ENCODE measurements at places on chromosomes 11 and 22.

DNA sequence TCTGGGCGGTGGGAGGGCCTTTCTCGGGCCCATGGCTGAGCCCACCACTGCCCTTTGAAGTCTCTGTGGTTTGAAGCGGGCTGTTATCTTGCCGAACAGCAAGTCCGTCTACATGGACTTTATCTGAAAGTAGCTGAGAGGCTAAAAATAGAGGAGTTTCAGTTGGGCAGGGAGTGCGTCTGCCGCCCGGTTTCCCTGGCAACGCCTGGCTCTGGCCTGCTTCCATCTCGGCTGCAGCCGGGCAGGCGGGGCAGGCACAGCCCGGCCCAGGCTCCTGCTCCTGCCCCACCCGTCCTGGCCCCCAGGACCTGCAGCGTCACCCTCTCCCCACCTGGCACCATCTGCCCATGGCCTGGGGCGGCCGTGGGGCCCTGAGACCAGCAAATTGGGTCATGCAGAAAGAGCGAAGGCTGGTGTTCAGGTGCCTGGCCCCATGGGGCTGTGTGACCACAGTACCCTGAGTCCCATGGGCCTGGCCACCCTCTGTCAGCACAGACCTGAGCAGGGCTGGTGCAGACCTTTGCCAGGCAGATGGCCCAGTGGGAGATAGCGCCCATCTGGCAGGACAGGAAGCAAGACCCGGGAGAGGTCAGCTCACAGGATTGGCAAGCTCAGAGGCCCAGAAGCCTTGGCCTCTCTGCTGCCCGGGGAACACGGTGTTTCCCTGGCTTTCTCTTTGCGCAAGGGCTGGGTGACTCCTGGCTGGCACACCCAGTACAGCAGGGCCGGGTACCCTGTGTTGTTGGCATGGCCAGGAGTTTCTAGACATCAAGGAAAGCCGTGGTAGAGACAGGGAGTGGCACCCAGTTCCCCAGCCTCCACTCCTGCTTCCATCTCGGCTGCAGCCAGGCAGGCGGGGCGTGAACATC is 79.1 kb upstream of the KCNQ1OT1 start:
- DNase-seq, result peak; percentile 0

DNA sequence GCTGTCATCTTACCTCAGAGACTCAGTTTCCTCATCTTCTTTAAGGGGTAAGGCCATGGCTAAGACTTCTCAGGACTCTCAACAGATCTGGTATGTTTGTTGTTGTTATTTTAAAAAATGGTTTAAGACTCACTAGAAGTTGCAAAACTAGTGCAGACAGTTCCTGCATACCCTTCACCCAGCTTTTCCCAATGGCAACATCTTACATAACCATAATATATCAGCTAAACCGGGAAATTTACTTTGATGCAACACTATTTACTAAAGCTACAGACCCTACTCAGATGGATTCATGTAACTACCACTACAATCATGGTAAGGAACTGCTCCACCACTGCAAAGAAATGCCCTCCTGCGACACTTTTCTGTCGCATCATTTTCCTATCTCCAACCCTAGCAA is 20.4 kb downstream of the LGR4 start:
- DNase-seq, result no peak

- DNase-seq, result no peak
These were observed 687.2 kb downstream of the OPCML start for GRCh38 chr11:132844956-132845696.

GRCh38 chr11:118058311-118059245 is 18.3 kb upstream of the TMPRSS4 start:
- DNase-seq, result no peak

DNA sequence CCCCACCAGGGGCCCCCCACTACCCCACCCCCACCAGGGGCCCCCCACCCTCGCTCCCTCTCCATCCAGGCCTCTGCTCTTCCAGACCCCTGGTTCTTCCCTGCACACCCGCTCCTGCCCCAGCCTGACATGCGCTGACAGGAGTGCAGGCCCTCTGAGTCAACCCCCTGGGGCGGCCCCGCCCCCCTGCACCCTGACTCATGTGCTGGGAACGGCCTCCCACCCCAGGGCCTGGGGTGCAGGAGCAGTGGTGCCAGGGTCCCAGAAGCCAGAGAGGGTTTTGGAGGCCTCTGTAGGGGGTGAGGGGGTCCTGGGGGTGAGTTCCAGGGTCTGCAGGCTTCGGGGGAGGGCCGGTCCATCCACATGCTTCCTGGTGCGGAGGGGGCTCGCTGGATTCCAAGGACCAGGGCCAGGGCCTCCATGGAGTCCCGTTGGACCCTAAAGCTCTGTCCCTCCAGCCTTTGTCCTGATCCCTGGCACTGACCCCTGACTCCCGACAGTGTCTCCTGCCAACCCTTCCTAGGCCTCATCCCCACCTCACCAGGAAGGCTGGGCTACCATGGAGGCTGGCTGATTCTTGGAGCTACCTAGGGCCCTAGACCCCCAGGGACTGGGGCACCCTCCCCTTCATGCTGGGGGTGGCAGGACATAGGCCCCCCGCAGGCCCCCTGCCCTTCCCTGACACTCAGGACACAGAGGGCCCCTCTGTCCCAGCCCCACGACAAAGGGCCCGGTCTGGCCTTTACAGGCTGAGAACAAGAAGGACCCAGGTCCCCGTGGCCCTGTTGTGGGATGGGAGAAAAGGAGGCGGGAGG is 583 bp upstream of the PKP3 start:
- peak; percentile 51 for DNase-seq

DNA sequence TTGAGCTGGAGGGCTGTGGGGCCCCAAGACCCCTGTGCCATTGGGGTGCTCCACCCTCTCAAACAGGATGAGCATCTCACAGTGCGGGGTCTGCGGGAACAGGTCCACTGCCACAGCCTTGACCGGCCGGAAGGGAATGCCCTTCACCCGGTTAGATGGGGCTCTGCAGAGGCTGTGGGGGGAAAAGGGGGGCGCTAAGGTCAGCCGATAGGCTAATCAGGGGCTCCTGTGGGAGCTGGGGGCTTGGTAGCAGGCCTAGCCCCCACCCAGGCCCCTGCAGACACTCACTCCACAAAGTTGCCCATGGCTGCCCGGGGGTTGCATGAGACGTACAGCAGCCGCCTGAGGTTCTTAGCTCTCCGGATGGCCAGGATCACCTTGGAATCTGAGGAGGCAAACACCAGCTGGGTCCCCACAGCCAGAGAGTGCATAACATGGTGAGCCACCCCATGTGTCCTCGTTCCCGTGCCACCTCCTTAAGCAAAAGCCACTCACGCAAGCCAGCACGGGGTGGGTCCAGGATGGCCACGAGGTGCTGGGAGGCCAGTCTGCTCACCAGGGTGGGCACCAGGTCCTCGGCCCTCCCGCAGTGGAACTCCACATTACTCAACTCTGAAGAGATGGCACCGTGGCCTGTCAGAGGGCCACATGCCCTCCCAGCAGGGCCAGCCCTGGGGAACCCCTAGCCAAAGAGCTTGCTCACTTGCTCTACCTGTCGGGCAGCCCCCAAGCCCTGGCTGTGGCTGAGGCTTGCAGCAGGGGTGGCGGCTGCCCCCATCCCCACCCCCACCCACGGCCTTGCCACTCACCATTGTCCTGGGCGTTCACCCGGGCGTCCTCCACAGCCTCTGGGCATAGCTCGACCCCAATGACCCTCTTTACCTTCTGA is 3.0 kb upstream of the RANBP1 start:
- DNase-seq, result no peak
